Kasumi-1 (cell line): ENCODE measurements at places on chromosomes 11 and 22.

- no peak for DNase-seq
These were observed 62.4 kb downstream of the GAS2 start for GRCh38 chr11:22728600-22729389.

DNA sequence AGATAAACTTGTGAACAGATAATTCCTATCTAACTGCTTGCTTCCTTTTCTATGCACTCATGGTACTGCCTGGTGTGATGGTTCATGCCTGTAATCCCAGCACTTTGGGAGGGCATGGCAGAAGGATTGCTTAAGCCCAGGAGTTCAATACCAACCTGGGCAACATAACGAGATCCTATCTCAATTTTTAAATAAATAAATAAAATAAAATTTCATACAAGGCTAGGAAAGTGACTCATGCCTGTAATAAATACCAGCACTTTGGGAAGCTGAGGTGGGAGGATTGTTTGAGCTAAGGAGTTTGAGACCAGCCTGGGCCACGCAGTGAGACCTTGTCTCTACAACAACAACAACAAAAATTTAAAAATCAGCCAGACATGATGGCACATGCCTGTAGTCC, 166.6 kb downstream of the COMMD9 start:
- DNase-seq = no peak

- no peak for DNase-seq
These were observed 45.3 kb upstream of the SERPIND1 start for GRCh38 chr22:20728523-20729190.

GRCh38 chr11:130528298-130529261, 80.1 kb downstream of the ADAMTS15 start:
- no peak for DNase-seq

DNA sequence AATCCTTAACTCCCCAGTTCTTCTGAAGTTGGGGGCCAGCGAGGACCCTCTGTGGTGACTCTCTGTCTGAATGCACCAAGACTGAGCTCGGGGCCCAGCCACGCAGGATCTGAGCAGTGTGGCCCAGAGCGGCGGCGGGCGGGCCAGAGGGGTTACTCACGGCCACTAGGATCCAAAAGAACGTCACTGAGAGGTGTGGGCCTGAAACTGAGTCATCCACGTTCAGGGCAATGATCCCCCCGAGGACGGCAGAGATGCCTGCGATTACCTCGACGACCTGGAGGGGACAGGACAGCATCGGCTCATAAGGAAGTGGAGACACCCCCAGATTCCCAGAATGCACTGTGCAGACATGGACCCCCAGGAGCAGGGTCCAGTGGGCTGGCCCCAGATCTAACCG, 11.2 kb downstream of the MLC1 start:
- DNase-seq = no peak
